NCI-H526 treated with DMSO at 0.1 percent for 48 hours (cell line): ENCODE measurements at places on chromosomes 6 and 20.

GRCh38 chr6:98839781-98840361, 5.5 kb downstream of the POU3F2 start:
- DNase-seq = peak; percentile 18

GRCh38 chr6:170423030-170423429, 116.5 kb downstream of the FAM120B start:
- DNase-seq = no peak

DNA sequence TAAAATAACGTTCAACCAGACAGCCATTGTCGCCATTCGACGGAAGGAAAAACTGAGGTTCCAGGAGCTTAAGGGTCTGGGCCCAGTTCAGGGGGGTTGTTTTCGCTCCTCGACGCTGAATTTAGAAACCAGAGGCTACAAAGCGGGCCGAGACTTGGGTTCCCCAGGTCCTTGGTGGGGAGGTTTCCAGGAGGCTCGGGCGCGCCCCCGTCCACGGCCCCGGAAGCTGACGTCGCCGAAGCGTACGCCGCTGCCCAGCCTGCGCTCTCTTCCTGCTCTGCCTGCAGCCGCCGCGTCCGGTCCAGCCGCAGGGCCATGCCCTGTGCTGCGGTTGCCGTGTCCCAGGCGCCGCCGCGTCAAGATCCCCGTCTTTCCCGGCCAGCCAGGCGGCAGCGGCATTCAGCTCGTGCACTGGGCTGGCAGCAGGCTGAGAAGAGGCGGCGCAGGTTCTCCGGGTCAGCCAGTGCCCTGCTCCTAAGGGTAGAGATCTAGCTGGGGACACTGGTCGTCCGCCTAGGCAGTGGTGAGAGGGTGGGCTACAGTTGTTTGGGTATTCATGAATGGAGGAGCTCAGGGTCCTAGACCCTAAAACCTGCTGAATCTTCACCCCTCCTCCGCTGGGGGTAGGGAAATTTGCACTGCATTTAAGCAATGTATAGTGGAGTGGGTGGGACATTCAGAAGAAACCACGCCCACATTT, 901 bp upstream of the TRIM26 start:
- DNase-seq = peak; percentile 67

DNA sequence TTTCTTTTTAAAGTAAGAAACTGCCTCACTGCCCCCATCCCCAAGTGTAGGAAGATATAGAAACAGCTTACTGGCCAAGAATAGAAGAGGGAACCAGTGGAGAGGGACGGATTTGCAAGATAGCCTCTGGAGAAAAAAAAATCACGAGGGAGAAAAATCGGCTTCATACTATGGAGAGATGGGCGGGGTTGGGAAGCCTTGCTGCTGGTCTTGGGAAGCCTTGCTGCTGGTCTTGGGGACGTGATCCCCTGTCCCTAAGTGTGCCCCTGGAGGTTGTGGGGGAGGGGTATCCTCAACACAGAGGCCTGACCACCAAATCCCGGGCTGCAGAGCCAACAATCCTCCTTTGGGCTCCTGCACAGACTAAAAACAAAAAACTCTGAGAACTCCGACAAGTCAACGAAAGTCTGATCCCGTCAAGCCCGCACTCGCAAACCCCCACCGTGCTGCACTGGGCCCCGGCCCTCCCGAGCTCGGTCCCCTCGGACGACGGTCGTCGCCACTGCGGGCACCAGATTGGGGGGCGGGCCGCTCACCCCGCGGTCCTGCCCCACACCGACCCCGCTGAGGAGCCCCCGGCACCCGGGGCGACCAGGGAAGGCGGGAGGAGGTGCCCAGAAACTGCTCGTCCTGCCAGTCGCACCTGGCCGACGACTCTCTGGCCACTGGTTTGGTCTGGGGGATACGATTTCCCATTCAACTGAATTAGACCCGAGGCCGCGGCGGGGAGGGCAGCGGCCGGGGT, 750 bp downstream of the MAP7 start:
- peak; percentile 37 for DNase-seq

- DNase-seq = peak; percentile 50
Observed at GRCh38 chr6:89818977-89819335, 638 bp downstream of the MDN1 start.

- DNase-seq = no peak
Observed at GRCh38 chr20:47220161-47220582, 136.3 kb downstream of the ZMYND8 start.

GRCh38 chr6:37260040-37260439, 2.1 kb upstream of the TMEM217 start:
- no peak for DNase-seq

DNA sequence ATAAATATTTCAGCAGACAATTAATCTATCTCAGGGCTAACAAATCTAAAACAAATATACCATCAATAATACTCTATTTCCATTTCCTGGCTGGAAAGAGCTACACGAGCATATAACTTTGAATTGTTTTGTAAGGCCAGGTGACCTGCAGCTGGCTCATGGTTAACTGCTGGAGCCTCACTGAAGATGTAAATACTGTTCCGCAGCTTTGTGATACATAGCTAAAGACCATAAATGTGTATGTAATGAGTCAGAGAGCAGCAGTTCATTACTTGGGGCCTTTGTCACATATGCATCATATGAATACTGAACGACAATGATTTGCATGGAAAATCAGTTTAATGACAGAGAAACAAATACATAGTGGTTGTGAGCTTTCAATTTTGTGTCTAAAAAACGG, 109.4 kb upstream of the CCN2 start:
- DNase-seq = peak; percentile 87

GRCh38 chr20:22630701-22631100, 46.3 kb upstream of the FOXA2 start:
- DNase-seq = no peak

DNA sequence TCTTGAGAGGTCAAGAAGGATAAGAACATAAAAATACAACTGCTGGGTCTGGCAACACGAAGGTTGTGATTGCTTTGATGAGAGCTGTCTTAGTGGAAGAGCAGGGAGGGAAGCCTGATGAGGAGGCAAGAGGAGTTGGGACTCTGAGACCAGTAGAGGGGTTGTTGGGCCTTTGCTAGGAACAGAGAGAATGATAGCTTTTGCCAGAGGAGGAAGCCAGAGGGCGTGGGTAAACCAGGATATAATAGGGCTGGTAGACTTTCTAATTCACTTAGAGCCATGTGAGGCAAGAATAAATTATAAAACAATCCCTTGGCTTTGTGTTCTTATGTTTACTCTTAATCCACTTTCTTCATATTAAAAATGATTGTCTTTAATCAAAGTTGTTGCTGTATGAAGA, 78.6 kb downstream of the RCAN2 start:
- no peak for DNase-seq

DNA sequence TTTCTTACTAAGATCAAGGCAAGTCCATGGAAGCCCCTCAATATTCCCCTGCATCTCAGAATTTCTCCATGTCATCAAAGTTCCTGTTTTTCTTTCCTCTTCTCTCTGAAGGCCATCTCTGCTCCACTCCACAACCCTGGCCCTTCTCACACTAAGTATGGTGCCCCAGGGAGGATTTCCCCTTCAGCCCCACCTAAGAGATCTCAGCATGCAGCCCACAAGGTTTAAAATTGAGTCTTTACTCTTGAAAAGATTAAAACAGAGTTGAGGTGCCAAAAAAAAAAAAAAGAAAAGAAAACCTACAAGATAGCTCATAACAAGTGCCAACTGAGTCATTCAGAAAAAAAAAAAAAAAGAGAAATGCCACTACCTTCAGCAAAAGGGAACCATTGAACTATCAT, 36.5 kb upstream of the TNFAIP3 start:
- DNase-seq = no peak

GRCh38 chr6:49733680-49734079, 10.5 kb downstream of the CRISP3 start:
- DNase-seq = no peak

DNA sequence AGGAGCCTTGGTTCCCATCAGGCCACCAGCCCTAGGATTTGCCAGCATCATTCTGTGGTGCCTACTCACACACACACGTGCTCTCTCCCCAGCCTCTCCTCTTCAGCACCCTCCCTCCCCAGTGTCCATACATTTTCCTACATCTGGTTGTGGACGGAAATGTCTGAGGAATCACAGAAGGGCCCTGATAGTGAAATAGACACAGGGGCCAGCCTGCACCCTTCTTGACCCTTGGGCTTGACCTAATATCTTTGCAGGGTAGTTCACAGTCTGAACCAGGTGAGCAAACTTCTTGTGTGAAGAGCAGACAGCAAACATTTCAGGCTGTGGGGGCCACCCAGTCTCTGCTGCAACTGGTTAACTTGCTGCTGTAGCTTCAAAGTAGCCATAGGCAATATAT, 108.5 kb upstream of the NXT1 start:
- DNase-seq = no peak

- DNase-seq = no peak
Observed at GRCh38 chr6:33452496-33452895, 1.9 kb upstream of the ZBTB9 start.

- peak; percentile 24 for DNase-seq
Observed at GRCh38 chr6:35294308-35294945, 3.2 kb upstream of the DEF6 start.

DNA sequence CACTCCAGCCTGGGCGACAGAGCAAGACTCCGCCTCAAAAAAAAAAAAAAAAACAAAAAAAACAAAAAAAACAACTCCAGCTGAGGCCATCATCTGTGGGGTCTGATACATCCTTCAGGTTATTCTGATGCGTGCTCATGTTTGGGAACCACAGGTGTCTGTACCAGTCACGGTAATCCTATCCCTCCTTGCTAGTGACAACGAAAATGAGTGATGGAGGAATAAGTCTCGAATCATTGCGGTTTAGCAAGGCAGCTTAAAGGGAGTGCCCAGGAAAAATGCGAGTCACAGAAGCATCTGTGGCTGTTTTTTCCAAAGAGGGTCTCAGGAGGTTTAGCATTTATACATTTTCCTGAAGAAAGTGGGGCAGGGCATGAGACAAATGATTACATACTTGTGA, 48.8 kb downstream of the MCUR1 start:
- DNase-seq = no peak

- DNase-seq = no peak
Observed at GRCh38 chr20:54184904-54185626, 11.3 kb upstream of the CYP24A1 start.

DNA sequence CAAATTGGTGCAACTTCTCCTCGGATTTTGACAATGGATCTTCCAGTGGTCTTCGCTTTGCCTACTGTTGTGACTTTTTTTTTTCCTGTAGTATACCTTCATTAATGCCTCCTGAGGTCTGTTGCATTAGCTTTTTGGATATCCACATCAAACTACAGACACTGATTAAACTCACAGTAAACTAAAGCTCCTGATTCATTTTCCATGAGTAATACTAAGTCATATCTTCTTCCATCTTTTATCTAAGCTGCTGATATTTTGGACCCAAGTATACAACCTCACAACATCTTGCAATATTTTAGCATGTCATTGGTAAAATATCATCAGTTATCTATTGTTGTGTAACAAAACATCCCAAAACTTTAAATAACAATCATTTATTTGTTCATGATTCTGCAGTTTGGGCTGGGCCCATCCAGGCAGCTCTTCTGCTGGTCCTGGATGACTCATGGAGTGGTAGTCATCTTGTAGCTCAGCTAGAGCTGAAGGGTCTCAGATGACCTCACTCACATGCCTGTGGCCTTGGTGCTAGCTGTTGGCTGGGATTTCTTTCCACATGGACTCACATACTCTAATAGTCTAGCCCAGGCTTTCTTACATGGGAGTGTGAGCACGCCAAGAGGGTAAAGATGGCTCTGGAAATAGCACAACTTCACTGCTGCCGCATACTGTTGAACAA, 78.3 kb upstream of the SRSF6 start:
- DNase-seq = no peak
